CD4-positive, alpha-beta T cell treated with Interleukin-17A for 1 hour (primary cell): ENCODE measurements at places on chromosomes 7 and 10.
A peak's percentile ranks its signal among the peaks of the same experiment; 100 is the strongest.

GRCh38 chr7:21023841-21024484 lies 237.3 kb upstream of the SP8 start:
- no peak for DNase-seq

DNA sequence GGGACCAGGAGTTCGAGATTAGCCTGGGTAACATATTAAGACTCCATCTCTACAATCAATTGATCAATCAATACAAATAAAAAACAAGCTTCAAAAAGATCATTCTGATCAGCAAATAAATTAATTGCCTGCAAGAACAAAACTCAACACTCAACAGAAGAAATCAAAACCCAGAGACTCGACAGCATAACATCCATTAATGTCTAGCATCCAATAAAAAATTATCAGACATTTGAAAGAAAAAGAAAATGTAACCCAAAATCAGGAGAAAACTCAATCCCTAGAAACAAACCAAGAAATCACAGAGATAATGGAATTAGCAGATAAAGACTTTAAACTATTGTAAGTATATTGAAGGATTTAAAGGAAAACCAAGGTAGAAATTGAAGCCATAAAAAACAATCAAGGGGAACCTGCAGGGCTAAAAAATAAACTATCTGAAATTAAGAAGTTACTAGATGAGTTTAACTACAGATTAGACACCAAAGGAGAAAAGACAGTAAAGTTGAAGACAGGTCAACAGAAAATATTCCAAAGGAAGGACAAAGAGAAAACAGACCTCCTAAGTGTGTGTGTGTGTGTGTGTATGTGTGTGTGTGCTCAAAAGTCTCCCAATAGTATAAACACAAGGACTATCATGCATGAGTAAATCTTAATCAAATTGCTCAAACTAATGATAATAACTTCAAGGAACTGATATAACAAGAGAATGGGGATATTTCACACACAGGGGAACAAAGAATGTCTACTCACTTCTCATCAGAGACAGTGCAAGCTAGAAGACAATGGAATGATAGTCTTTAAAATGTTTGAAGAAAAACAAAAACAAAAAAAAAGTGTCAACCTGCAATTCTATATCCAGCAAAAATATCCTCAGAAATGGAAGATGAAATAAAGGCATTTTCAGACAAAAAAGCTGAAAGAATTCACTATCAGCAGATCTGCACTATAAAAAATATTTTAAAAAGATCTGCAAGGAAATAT lies 7.7 kb downstream of the NUDCD3 start:
- no peak for DNase-seq

- peak; percentile 65 for DNase-seq
These were observed 373.5 kb downstream of the RPS24 start for GRCh38 chr10:78407009-78407711.

- no peak for DNase-seq
These were observed 158.5 kb downstream of the DKK1 start for GRCh38 chr10:52472406-52473146.

- no peak for DNase-seq
These were observed 70.3 kb downstream of the CYTH3 start for GRCh38 chr7:6202117-6202516.

DNA sequence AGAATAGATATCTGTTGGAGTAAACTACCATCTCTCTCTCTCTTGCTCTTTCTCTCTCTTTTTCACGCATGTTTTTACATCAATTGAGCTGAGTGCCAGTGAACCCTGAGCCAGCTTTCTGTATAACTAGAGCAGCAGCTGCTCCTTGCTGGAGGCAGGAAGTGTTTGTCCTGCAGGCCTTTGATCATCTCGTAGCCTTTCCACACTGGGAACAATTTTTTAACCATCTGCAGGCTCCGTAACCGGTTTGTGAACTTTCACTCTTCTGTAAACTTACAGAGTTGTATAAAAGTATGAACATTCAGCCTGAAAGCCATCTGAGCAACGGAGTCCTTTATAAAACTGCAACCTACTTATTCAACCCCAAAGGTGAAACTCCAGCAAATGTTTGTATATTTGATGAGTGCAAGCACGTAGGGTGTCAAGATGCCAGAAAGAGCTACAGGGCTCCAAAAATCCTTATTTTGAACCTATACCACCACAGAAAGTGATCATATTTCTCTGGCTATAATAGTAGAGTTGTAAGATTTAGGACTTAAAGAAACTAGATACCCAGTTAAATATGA lies 162.8 kb upstream of the NFE2L3 start:
- DNase-seq: no peak

- peak; percentile 65 for DNase-seq
These were observed 61.8 kb downstream of the ADD3 start for GRCh38 chr10:110069502-110069982.

DNA sequence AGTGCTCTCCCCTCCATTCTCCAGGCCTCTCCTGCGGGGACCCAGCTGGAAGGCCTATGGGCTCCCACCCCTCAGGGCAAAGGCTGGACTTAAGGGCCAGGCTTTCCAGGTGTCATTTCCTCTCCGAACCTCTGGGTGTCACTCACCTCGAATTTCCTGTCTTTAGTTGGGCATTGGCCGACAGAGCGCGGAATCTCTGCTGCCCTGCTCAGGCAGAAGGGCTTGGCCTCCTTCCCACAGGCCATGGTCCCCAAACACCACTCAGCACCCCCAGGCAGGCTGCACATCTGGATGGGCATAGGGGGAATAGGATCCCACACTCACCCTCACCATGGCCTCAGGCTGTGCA lies 212.9 kb downstream of the CCSER2 start:
- DNase-seq: no peak

- DNase-seq: no peak
These were observed 143.9 kb upstream of the LSM8 start for GRCh38 chr7:118039963-118040489.

DNA sequence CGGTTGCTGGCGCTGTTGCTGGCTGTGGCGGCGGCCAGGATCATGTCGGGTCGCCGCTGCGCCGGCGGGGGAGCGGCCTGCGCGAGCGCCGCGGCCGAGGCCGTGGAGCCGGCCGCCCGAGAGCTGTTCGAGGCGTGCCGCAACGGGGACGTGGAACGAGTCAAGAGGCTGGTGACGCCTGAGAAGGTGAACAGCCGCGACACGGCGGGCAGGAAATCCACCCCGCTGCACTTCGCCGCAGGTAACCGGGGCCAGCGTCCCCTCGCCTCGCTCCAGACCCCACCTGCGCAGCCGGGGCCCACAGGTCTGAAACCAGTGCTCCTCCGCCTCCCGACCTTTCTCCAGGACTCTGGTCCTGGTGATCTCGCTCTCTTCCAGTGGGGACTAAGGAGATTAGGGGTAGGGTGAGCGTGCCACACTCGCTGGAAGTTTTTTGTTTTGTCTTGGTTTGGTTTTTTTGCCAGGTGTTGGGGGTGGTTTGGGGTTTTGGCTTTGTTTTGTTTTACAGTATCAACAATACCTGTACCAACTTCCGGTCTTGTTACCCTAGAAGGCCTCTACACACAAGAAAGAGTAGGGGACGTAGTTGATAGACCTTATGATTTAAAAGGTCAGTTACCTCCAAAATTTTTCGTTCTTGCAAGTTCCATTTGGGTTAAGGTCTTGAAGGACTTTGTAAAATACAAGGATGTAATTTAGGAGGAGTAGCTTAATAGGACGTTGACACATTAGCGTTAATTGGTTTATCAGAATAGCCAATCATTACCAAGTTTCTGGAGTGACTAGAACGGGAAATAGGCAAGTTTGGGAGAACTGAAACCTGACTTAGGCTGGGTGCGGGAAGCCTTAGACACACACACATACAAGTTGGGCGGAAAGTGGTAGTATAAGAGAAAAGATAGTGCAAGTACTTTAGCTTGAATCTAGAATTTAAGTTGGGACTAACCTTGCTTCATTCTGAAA lies 704 bp downstream of the TNKS2 start:
- DNase-seq: peak; percentile 67

DNA sequence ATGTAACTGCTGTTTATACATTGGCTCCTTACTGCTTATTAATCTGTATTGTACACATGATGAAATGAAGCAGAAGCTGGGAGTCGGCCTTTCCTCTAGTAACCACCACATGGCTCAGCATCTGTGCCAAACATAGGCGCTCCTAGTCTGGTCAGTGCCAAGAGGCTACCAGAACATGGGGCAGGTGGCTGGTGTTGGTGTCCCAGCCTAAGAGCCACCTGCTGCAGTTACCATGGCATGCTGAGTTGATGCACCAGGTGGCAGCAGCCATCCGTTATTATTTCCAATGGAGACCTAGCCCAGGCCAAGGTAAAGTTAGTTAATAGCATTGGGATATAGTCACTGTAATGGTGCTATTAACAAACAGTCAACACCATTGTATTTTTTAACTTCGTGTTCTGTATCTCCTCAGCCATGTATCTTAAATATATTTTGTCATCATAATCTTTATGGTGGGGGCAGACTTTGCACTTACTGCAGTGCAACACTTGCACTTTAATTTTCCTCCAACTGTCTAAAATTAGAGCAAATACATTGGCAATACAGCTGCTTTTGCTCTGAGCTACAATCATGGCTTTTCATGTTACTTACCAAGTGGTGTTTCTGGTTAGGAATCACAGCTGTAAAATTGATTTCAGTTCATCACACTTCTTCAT lies 33.1 kb downstream of the HBP1 start:
- peak; percentile 34 for DNase-seq

DNA sequence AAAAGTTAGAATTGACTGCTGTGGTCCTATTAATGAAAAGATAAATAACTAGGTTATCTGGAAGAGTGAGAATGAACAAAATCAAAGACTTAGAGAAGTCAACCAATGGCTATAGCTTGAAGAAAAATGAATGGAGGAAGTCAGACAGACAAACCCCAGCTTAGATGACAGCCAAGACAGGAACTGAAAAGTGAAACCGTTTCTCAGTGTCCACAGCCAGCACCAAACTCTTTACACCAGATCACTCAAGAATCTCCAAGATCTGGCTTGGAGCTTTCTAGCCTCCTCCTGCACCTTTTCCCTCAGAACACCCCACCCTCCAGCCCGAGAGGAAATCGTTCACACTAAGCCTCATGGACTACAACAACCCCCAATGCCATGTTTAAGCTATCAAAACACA lies 167.0 kb downstream of the SFMBT2 start:
- DNase-seq: peak; percentile 26

GRCh38 chr10:117165538-117166417 lies 27.7 kb upstream of the VAX1 start:
- peak; percentile 8 for DNase-seq
